ENCODE measurements at places on chromosomes 2 and 18.
A peak's percentile ranks its signal among the peaks of the same experiment; 100 is the strongest.

- DNase-seq, result no peak
These were observed 77.3 kb upstream of the PHLPP1 start for GRCh38 chr18:62637807-62638687.

DNA sequence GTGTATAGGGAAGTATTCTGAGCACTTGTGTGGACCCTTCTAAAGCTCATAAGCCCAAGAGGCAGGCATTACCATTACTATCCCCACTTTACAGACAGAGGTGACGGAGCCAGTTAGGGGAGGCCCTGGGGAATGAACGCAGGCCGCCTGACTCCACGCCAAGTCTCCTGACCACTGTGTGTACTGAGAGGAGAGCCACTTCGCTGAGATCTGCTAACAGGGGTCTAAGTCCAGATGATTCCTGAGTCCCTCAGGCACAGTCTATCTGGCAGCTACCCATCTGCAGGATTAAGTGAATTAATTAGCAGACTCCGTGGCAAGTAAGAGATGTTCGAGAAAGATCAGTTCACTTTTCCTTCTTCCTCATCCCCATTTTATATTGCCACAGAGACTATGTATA, 13.7 kb downstream of the CYB5A start:
- DNase-seq, result no peak

- DNase-seq, result no peak
These were observed 48.4 kb downstream of the NPPC start for GRCh38 chr2:231877533-231878456.

GRCh38 chr2:229265727-229266126, 5.4 kb downstream of the PID1 start:
- DNase-seq, result no peak

DNA sequence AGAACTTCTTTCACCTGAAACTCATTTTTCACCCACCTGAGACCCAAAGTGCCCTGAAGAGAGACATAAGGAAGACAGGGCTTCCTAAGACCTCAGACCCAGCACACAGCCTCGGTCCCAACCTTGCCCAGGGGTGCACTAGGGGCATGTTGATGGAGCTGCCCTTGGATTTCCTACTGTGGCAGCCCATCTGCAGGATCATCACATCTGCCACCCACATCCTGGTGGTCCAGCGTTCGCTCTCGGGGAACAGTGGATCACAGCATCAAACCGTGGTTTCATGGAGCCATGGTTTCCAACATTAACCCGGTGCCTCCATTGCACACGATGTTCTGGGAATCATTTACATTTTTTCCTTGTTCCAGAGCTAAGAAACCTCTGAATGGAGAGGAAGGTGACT, 186.4 kb downstream of the TFCP2L1 start:
- no peak for DNase-seq

GRCh38 chr2:151623631-151624030, 110.6 kb downstream of the NEB start:
- DNase-seq, result no peak

DNA sequence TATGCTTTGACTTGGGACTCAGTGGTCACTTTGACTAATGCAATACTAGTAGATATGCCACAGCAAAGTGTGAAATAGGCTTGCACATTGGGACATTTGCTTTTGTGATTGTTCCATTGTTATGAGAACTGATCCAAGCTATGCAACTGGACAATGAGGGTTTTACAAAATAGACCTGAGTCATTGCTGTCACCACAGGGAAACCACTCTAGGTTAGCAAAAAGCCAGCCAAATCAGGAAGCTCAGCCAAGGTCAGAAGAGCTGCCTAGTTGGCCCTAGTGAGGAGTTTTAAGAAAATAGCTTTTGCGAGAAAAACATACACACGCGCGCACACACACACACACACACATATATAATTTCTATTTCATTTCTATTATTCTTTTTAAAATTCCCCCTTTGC, 452.4 kb upstream of the CDH7 start:
- no peak for DNase-seq

DNA sequence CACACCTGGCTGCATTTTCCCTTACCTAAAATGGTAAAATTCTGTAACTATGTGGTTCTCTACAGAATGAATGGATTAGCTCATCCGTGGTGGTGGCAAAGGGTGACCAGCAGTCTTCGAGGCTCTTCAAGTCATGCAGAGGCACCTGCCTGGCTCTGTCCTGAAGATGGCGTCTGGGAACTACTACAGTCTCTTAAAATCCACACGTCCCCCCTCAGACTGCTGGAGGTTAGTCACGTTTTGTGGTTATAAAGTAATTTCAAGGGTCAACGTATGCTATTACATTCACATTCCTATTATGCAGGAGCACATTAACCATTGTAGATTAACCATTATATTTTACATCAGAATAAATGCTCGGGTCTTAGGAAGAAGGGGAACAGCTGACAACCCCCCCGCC, 616.7 kb downstream of the GALR1 start:
- DNase-seq, result no peak

- DNase-seq, result no peak
These were observed 120.0 kb downstream of the MYCN start for GRCh38 chr2:16060125-16060935.

- no peak for DNase-seq
These were observed 365.9 kb upstream of the HS6ST1 start for GRCh38 chr2:128684523-128684922.

- DNase-seq, result no peak
These were observed 34.6 kb downstream of the ERCC3 start for GRCh38 chr2:127259355-127259754.

- no peak for DNase-seq
These were observed 403.3 kb upstream of the CDH20 start for GRCh38 chr18:60929966-60930365.

- no peak for DNase-seq
These were observed 502.2 kb upstream of the NRXN1 start for GRCh38 chr2:51534166-51534565.

- DNase-seq, result peak; percentile 60
These were observed 292.2 kb upstream of the CCDC68 start for GRCh38 chr18:55251254-55251971.

- DNase-seq, result peak; percentile 43
These were observed 553 bp downstream of the CNDP2 start for GRCh38 chr18:74496508-74497323.

DNA sequence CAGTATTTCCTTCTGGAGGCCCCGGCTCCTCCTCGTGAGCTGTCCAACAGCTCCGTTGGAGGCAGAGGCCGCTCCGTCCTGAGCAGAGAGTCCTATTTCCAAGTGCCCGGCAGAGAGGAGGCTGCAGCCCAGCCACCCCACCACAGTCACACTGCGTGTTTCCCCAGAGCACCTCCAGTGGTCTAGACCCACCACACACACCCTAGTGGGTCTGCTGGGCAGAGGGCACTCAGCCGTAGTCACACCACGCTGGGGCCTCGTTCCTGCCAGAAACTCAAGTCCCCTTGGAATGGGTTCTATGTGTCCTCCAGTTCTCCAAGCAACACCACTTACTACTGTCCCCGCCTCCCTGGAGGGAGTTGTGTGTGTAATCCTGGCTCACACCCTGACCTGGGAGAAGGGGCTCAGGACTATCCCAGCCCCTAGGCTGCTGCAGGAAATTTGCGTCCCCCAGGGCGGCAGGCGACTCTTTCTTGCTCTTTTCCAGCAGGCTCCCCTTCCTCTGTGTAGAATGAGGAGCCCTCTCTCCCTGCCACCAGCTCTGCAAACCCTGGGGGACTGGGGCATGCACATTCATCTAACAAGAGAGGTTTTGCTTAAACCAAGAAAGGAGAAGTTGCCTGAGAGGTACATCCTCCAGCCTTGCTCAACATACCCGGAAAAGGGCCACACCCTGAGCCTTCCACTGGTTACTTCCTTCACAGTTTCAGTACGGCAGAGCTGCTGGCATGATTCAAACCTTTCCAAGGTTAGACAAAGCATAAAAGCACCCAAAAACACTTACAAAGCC, 114.1 kb downstream of the NDUFA10 start:
- no peak for DNase-seq

- peak; percentile 44 for DNase-seq
These were observed 98.1 kb downstream of the COL6A3 start for GRCh38 chr2:237315829-237316225.

DNA sequence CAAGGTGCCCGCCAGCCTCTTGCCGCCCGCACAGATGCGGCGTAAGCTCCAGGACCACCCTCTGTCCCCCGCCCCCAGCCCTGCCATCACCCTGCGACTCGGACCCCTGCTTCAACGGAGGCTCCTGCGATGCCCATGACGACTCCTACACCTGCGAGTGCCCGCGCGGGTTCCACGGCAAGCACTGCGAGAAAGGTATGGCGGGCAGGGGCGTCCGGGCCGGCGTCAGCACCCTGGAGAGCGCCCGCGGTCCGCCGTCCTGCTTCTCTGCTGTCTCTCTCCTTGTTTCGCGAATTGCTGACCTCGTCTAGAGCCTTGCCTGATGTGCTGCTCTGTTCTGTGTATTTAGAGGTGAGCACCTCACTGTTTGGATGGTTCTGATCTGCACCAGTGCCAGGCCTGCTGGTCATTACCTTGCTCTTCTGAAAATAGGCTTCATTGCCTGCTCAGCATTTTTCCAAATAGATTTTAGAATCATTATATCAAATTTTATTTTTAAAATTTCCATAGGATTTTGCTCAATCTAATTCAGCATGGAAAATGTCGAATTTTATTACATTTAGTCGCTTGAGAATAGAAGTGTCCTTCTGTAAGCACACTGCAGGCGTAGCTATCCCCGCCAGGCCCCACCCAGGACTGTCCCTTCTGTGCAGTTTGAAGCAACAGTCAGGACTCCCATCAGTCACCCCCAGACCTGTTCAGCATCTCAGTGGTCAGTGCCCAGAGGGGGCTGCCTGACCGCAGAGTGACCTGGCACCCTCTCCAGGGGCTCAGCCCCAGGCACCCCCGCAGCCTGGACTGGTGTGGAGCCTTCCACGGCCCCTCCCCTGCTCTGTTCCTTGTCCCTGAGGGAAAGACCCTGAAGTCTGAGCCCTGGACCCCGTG, 51.6 kb downstream of the SNED1 start:
- peak; percentile 27 for DNase-seq

DNA sequence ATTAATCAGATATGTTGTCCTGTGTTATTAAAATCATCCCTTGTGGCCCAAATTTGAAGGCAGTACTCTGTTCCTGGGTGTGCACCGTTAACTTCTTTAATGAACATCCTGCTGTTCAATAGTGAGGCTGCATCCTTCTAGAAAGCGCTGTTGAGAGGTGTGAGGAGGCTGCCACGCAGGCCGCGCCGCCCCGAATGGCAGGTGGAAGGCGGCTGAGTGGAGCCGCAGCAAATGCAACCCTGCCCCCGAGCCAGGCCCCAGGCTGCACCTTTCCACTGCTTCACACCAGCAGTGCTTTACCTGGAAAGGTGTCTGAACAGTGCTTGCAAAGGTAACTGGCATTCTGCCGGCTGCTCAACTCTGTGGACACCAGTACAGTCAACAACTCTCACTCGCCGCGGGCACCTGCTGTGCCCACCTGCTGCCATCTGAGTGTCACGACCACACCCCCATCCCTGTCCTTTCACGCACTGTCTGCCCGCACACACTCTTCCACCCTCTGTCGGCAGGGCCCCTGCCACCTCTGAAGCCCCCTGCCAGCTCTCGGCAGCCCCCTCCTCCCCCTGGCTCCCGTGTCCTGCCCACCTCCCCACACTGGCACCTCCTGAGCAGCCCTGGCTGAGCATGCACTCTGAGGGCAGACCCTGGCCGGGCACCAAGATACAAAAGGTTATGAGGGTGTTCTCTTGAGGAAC, 70.9 kb downstream of the ODC1 start:
- no peak for DNase-seq

- peak; percentile 56 for DNase-seq
These were observed 18.7 kb downstream of the CABLES1 start for GRCh38 chr18:23154030-23154429.

GRCh38 chr2:42025151-42025582, 22.7 kb upstream of the PKDCC start:
- peak; percentile 41 for DNase-seq

DNA sequence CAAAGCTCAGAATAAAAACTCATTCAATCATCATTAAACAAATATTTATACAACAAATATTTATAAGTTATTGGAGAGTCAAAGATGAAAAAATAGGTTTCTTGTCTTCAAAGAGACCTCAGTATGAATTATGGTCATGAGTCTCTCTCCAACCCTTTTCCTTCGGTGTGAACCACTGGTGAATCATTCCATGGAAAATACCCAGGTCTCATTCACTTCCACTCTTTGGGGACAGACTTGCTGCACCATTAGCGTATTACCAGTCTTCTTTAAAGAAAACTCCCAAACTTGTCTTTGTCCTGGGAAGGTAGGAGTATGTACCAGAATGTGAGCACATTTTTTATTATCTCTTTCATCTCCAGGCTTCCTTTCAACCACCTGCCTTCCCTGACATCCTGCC, 257.4 kb upstream of the RBMS1 start:
- peak; percentile 57 for DNase-seq

DNA sequence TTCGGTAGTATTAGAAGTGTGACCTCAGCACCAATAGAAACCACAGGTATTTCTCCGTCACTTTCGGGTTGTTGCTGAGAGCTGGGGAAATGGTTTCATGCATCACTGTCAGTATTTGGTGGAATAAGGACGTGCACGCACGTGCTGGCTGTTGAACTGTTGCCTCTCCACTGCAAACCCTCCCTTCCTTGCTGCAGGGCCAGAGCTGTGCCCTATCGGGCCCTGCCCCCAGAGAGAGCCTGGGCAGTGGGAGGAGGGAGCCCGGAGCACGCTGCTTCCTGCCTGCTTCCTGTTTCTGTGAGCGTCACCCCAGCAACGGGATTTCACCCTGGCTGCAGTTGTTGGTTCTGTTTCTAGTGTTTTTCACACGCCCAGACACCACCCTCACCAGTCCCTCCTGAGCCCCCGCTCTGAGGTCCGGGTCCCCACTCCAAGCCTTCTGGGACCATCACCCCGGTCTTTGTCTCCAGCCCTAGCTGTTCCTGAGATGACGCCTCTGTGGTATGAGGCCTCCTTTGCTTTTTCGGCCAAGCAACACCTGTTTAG, 47.4 kb downstream of the LRRFIP1 start:
- peak; percentile 79 for DNase-seq

- no peak for DNase-seq
These were observed 127.4 kb upstream of the MSH6 start for GRCh38 chr2:47655563-47655880.

DNA sequence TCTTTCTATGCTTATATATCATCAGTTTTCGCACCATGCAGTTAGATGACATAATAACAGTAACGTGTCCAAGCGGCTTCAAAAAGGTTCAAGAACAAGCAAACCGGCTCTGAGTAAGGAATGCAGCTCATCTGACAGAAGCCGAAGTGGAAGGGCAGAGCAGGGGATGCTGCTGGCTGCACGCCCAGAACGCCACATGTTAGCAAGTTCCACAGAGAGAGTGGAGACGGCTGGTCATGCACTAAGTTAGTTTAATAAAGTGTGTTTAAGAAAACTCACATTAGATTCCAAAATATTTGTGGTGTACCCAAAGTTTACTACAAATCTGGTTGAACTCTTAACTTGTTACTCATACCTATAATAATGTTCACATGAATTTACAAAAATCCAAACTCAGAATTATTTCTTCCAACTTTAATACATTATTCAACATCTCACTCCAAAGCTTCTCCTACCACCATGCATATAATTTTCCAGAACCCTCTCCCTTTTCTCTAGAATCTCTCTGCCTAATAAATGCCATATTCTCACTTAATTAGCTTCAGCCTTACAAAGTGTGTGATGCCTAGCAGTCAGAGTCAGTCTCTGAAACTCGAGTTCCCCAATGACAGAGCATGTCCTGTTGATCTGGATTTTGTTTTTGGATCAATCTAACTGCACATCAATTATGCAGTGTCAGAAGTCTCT, 170.0 kb downstream of the DNAH7 start:
- peak; percentile 99 for DNase-seq
